Activated naive CD8-positive, alpha-beta T cell treated with anti-CD3 and anti-CD28 coated beads, Interleukin-2, amount 10 ng/mL, durations not matched to agents 7 days and 5 days (primary cell): ENCODE measurements at places on chromosomes 3 and 15. TPM values are rescaled to one million over a fixed set of nuclear protein-coding genes. Genes with fewer than 3 reads are reported as not detected.
A peak's percentile ranks its signal among the peaks of the same experiment; 100 is the strongest.

The DPPA2 gene
- not detected for total RNA-seq

The MTHFS gene
- total RNA-seq = 32.0 TPM

The ZPLD1 gene
- not detected for total RNA-seq

The RLBP1 gene
- total RNA-seq = not detected

The RPL35A gene
- 1,037 TPM for total RNA-seq

The RTP1 gene
- not detected for total RNA-seq

- H3K27ac ChIP-seq = no peak overlapping the region
- peaks cover 1% of the 10 kb centered on the region for H3K36me3 ChIP-seq
Observed at GRCh38 chr15:74124759-74125158, 5.6 kb upstream of the ISLR2 start.

- H3K36me3 ChIP-seq = no peaks in the 10 kb centered on the region
- peaks cover 11% of the 10 kb centered on the region for H3K27me3 ChIP-seq
- no peaks in the 10 kb centered on the region for H3K4me1 ChIP-seq
Observed at GRCh38 chr15:66233487-66234415, 19.8 kb downstream of the MEGF11 start.

DNA sequence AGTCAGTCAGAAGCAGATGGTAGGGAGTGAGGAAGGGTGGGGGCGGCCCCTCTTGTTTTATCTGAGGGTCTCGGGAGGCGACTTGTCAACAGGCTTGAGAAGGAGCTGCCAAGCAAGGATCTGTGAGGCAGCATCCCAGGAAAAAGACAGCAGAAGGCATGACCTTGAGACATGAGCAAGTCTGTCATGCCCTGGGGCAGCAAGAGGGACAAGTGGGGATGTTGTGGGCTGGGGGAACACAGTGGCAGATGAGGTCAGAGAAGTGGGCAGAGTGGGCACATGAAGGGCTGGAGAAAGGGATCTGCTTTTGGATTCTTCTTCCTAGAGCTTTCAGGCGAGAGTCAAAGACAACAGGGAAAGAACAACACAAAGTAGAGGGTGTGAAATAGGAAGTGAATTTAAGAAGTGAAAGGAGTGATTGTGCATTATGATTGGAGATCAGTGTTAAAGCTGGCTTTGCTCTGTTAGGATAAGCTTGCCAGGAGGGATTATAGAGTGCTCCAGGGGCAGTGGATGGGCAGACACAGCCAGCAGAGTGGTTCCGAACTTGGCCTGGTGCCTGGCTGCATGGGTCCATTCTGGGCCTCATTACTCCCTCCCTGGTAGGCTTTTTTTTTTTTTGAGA is 73.3 kb downstream of the USP13 start:
- DNase-seq = no peak
- no peaks in the 10 kb centered on the region for H3K4me1 ChIP-seq
- no peak overlapping the region for H3K27ac ChIP-seq

DNA sequence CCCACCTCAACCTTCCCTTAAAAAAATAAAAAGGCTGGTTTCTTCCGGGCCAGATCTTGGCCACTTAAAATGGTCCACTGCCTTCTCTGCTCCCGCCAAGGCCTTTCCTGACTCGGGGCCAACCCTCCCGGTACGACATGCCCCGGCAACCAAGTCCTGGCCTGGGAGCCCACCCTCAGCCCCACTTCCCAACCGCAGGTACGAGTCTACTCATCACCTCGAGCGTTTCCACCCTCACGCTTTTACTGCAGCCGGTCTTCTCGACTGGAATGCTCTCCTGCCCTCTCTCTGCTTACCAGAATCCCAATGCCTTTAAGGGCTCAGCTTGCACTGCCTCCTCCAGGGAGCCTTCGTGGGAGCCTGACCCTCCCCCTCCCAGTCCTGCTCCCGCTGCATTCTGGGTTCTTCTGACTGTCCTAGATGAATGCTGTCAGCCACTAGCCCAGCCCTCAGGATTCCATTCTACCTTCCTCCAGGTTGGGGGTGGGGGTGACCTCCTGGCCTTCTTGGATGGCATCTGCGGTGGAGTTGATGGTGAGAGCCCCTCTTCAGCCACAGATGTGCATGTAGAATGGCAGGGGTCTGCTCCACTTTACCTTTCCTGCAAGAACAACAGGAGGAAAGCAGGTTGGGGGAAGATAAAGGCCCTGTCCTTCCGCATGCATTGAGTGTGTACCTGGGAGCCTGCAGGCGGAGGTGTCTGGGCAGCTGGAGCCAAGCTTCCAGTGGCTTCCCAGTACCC is 1.1 kb upstream of the CSRNP1 start:
- peaks cover 12% of the 10 kb centered on the region for H3K27me3 ChIP-seq
- H3K4me1 ChIP-seq = peaks cover 44% of the 10 kb centered on the region
- H3K36me3 ChIP-seq = peaks cover 8% of the 10 kb centered on the region
- DNase-seq = no peak
- H3K4me3 ChIP-seq = peak overlapping the region; percentile 71
- H3K27ac ChIP-seq = peak overlapping the region; percentile 79

DNA sequence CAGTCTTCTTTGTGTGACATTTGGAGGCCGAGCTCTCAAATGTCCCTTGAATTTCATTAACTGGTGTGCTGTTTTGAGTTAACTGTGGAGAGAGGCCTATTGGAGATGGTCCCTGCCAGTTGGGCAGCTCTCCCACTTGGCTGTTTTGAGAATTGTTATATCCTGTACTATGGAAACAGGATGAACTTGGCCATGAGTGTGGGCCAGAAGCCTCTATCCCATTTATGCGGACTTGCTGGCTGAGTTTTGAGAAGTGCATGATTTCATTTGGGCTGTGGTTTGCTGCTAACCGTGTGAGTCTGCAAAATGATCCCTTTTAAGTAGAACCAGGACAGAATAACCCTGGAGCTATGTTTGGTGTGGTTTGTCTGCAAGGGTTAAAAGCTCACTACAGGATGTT is 366.0 kb downstream of the PTPRG start:
- H3K27ac ChIP-seq = no peak overlapping the region
- H3K27me3 ChIP-seq = no peaks in the 10 kb centered on the region
- H3K4me1 ChIP-seq = no peaks in the 10 kb centered on the region
- H3K4me3 ChIP-seq = no peak overlapping the region
- no peak for DNase-seq
- no peaks in the 10 kb centered on the region for H3K36me3 ChIP-seq

GRCh38 chr3:4448187-4448586 is 18.9 kb downstream of the SUMF1 start:
- peaks cover 20% of the 10 kb centered on the region for H3K36me3 ChIP-seq
- no peak overlapping the region for H3K27ac ChIP-seq
- DNase-seq = no peak
- H3K4me1 ChIP-seq = no peaks in the 10 kb centered on the region
- H3K4me3 ChIP-seq = no peak overlapping the region

- no peaks in the 10 kb centered on the region for H3K27me3 ChIP-seq
- H3K4me3 ChIP-seq = no peak overlapping the region
- H3K36me3 ChIP-seq = no peaks in the 10 kb centered on the region
- H3K27ac ChIP-seq = no peak overlapping the region
- no peak for DNase-seq
Observed at GRCh38 chr3:78912259-78912658, 855.5 kb downstream of the ROBO1 start.

GRCh38 chr15:69067296-69067695 is 52.8 kb downstream of the NOX5 start:
- H3K36me3 ChIP-seq = no peaks in the 10 kb centered on the region
- peaks cover 34% of the 10 kb centered on the region for H3K27me3 ChIP-seq
- H3K27ac ChIP-seq = no peak overlapping the region

- peaks cover 17% of the 10 kb centered on the region for H3K4me1 ChIP-seq
- peaks cover 4% of the 10 kb centered on the region for H3K27me3 ChIP-seq
- H3K4me3 ChIP-seq = peak overlapping the region; percentile 95
- peak overlapping the region; percentile 83 for H3K27ac ChIP-seq
Observed at GRCh38 chr3:44476181-44476611, 1.3 kb downstream of the ZNF445 start.

DNA sequence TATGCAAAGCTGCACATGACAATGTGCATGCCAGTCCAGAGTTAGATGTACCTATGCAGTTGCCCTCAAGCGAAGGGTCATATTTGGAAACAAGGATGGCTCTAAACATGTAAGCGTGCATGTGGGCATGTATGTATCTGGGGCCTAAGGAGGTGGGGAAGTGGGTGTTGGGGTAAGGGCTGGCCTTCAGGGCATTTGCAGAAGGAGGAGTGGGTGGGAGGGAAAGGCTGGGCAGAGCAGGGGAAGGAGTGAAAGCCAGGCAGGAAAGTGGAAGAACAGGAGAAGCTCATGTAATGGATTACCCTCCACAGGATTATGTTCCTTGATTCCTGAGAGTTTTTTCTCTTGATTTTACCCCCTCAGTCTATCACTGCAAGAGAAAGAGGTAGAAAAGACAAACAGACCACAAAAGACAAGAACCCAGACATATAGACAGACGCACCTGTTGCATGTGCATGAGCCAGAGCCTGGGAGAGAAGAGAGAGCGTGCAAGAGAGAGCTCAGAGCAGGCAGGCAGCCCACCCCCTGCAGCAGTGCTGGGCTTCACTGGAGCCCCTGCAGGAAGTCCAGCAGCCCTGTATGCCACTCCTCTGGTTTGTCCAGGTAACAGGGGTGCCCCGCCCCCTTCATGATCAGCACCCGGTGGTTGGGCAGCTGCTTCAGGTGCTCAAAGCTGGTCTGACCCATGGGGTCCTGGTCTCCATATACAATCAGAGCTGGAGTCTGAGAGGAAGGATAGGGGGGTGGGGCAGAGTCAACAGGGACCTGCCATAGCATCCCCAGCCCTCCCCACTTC is 1.8 kb upstream of the PCBP4 start:
- H3K27me3 ChIP-seq = peaks cover 4% of the 10 kb centered on the region
- H3K27ac ChIP-seq = no peak overlapping the region
- H3K36me3 ChIP-seq = no peaks in the 10 kb centered on the region
- DNase-seq = no peak

DNA sequence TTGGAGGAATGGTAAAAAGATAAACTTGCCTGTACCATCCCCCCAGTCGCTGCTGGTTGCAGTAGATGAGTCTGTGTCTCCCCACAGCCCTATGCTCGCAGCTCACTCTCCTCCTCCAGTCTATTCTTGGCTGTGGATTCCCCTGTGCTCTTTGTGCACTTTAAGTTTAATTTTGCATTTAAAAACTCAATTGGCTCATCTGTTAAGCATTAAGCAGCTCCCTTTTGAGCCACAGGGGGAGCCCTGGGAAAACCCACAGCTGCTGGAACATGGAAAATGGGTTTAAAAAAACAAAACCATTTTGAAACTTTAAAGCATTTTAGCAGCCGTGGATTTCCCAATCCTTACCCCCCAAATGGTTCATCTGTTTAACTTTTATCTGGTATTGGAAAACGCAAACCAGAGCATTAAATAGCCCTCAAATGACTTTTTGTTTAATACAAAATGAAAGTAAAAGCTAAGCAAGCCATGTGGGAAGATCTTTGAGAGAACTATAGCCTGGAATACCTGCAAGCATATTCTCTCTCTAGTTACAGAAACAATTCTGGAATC is 536.9 kb downstream of the ZIC1 start:
- no peak overlapping the region for H3K4me3 ChIP-seq
- H3K27ac ChIP-seq = no peak overlapping the region
- DNase-seq = no peak
- no peaks in the 10 kb centered on the region for H3K36me3 ChIP-seq

GRCh38 chr3:4738737-4739274 is 240.4 kb upstream of the BHLHE40 start:
- H3K36me3 ChIP-seq = peaks cover 78% of the 10 kb centered on the region
- H3K27ac ChIP-seq = peak overlapping the region; percentile 97
- H3K27me3 ChIP-seq = no peaks in the 10 kb centered on the region
- DNase-seq = no peak

DNA sequence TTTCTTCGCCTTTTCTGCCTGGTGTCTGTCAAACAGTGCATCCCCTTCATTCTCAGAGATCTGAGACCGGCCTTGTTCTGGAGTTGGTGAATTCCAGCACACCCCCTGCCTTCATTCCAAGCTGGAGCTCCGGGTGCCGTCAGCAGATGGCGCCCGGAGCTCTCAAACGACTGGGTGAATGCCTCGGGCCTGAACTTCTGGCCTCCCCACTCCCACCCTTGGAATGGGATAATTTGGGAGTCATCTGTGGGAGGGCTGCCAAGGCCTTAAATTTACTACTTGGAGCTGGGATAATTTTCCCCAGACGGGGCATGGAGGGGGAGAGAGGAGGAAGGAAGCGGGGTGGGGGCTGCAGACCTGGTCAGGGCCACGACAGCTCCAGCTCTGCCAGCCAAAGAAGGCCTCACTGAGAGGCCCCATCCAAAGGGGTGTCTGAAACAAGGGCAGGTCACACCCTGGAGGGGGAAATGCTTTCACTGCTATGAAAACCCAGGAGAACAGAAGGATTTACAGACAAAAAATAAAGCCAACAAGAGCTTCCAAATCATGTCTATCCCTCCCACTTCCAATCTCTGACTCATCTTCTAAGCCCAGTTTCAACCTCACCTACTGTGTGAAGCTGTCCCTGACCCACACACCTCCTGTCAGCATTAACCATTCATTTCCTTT is 187.9 kb downstream of the OPA1 start:
- H3K36me3 ChIP-seq = no peaks in the 10 kb centered on the region
- DNase-seq = no peak
- H3K27ac ChIP-seq = no peak overlapping the region
- H3K4me1 ChIP-seq = peaks cover 11% of the 10 kb centered on the region
- peaks cover 52% of the 10 kb centered on the region for H3K27me3 ChIP-seq
- H3K4me3 ChIP-seq = no peak overlapping the region

DNA sequence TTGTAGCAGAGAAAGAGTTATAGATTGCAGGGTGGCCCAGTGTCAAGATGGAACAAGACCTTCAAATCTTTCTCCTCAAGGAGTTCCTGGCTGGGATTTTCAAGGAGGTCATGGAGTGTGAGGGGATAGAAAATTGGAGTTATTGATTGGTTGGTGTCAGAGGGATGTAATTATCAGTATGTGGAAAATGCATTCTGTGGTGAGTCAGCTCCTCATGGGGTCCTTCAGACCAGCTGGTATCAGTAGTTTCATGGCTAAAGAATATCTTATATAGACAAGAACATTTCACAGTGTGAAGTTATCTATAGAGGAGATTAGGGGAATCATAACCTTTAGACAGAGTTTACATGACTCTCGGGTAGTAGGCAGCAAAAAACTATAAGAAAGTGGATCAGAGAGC is 1114.0 kb upstream of the GBE1 start:
- no peaks in the 10 kb centered on the region for H3K36me3 ChIP-seq
- H3K4me3 ChIP-seq = no peak overlapping the region
- H3K27me3 ChIP-seq = no peaks in the 10 kb centered on the region
- no peaks in the 10 kb centered on the region for H3K4me1 ChIP-seq
- no peak for DNase-seq

DNA sequence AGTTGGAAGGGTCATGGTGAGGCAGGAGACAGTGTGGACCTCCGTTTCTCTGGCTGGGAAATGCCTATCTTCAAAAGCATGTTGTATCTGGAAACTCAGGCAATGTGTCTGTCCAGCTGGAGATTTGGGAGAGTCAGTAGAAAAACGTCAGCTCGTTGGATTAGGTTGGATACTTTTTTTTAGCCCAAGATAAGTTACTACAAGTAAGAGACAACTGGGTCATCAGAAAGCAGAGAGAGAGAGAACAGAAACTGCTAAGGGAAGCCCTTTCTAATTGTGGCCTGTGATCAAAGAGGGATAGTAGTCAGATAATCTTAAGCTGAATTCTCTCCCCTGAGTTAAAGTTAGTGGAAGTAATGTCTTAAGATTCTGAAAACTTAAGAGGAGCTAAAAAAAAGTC is 78.9 kb upstream of the ZNF280D start:
- H3K36me3 ChIP-seq = peaks cover 1% of the 10 kb centered on the region
- H3K4me1 ChIP-seq = peaks cover 5% of the 10 kb centered on the region
- H3K27me3 ChIP-seq = no peaks in the 10 kb centered on the region
- no peak overlapping the region for H3K4me3 ChIP-seq
- DNase-seq = no peak
- no peak overlapping the region for H3K27ac ChIP-seq

GRCh38 chr3:188352196-188352927 is 198.4 kb downstream of the LPP start:
- no peak overlapping the region for H3K27ac ChIP-seq
- no peak for DNase-seq
- no peaks in the 10 kb centered on the region for H3K27me3 ChIP-seq
- peaks cover 18% of the 10 kb centered on the region for H3K36me3 ChIP-seq
